Suppressor macrophage (primary cell): ENCODE measurements at places on chromosomes 7 and 10.

- DNase-seq = no peak
These were observed 21.9 kb downstream of the DNAJB6 start for GRCh38 chr7:157358753-157359096.

DNA sequence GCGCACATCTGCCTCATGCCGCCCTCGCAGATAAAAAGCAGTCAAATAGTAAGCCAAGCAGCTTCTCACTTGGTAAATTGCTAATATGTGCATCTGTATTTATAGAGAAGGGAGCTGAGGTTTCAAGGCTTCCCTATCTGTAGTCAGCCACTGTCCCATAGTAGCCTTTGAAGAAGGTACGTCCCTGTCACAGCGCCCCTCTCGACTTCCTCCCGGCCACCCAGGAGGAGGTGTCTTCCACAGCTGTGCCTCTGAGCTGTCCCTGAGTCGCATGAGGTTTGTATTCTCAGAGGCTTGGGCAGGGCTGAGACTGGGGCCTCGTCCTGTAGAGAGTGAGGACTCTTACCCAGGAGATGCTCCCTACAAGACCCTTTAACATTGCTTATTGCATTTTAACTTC, 49.0 kb downstream of the SPOCK2 start:
- no peak for DNase-seq

DNA sequence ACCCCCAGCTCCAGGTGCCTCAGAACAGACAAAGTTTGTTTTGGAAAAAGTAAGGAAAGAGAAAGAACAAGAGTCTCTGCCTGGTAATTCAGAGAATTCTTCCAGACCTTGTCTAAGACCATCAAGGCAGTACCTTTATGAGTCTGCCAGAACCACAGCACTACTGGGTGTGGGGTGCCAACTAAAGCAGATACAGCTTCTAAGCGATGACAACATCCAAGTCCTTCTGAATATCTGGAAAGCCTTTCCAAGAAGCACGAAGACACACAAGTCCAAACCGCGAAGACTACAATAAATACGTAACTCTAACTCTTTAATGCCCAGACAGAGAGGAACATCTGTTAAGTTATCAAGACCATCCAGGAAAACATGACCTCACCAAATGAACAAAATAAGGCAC, 94.3 kb downstream of the SIRT1 start:
- no peak for DNase-seq

- DNase-seq = no peak
These were observed 79.6 kb upstream of the RET start for GRCh38 chr10:42997151-42997848.

DNA sequence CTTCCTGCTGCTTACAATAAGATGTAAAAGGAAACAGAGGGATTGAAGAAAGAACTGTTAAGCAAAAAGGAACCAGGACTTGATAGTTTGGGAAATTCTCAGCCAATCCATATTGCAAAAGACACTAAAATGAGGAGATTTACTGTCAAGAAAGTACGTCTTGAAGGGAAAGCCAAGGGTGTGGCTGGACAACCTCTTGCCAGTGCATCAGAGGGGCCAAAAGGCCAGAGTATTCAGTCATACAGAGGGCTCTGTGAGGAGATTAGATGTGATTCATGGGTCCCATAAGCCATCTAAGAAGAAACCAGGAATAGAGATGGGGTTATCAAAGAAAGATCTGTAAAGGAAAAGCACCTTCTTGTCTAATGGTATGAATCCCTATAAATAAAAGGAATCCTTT, 25.4 kb upstream of the NPVF start:
- no peak for DNase-seq

DNA sequence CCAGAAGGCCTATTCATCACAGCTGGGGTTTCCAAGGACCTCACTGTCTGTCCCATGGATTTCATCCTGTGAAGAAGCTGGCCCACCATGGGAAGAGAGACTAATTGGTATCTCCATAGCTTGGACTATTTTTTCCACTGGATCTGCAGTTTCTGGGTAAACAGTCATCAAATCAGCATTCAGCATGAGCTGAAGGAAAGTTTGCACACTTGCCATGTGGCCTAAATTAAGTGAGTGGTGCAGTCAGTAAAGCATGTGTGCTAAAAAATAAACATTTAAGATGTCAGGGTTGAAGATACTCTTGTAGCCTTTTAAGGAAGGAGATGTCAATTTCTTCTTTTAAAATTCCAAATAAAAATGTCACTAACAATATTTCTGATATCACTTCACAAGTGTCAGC, 381.1 kb upstream of the ZMIZ1 start:
- no peak for DNase-seq

- DNase-seq = no peak
These were observed 45.4 kb downstream of the CHST3 start for GRCh38 chr10:72009425-72010081.

DNA sequence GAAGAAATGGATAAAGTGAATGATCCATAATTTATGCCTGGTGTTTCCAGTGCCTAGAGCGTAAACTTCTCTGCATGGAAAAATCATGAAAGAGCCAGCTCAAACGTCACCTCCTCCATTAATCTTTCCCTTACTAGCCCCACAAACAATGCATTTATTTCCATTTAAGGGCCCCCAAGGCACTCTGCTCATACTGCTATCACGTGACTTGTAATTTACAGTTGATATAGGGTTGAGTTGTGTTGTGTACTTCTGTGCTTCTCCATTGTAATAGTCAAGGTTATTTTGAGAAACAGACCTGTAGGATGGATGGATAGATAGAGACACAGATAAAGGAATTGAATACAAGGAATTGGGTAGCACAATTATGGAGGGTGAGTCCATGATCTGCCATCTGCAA, 1034.7 kb upstream of the GHITM start:
- DNase-seq = no peak

GRCh38 chr10:69757553-69758309, 44.0 kb upstream of the COL13A1 start:
- DNase-seq = peak; percentile 51
